ENCODE measurements at places on chromosomes 4 and X.

DNA sequence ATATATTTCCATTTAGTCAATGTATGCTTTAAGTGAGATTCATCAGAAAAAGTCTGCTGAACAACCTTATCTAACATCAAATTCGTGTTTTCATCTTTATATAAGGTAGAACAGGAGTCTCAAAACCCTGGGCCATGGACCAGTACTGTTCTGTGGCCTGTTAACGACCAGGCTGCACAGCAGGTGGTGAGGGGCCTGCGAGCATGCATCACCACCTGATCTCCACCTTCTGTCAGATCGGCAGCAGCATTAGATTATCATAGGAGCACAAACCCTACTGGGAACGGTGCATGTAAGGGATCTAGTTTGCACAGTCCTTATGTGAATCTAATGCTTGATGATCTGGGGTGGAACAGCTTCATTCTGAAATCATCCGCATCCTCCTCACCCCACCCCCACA is 3.2 kb downstream of the CTSO start:
- no peak for DNase-seq

DNA sequence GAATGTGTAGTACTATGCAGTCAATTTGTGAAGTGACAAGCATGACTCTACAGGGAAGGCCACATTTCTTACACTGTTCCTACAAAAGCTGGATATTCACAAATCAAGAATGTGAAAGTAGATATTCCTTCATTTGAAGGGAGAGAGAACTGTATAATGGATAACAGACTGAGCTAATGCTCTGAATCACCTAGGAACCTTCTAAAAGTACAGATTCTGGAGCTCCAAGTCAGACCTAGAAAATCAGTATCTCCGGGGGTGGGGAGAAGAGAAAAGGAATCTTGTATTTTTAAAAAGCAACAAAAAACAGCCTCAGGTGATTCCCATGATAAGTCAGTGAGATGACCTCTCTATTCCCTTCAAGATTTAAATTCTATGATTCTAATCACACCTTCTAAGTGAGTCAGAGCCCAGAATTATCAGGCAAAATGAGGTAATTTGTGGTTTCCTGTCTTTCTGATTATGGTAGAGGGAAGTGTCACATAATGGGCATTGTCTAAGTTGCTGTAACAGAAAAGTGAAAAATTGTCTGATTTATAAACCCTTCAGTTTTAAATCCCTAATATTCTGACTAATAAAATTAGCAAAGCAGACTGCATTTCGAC is 80.9 kb downstream of the IL21 start:
- DNase-seq, result no peak

- no peak for DNase-seq
These were observed at the start of gene ZFYVE28 for GRCh38 chr4:2417765-2418649. TSS of gene ZFYVE28 (minus strand) at chr4:2418645. CDS start at chr4:2418323, 322 bp downstream.

GRCh38 chr4:92451782-92452181 is 148.0 kb downstream of the GRID2 start:
- no peak for DNase-seq

DNA sequence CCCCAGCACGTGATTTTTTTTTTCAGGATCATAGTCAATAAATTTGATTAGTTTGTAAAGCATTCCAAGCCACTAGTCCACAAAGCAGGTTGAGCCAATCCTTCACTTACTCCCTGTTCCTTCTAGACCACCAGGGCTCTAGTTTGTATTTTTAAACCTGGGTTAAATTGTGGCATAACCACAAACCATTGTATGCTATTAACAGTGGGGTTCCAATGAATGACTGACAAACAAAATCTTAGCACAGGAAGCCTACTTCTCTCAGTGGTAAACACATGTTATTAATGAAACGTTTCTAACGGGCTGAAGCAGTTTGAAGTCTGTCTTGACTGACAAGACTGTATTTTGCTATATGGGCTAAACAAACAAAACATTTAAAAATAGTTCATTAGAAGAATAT is 48.6 kb upstream of the GYPA start:
- no peak for DNase-seq

- DNase-seq, result no peak
These were observed 150.3 kb downstream of the PCDH7 start for GRCh38 chr4:30870513-30870912.

DNA sequence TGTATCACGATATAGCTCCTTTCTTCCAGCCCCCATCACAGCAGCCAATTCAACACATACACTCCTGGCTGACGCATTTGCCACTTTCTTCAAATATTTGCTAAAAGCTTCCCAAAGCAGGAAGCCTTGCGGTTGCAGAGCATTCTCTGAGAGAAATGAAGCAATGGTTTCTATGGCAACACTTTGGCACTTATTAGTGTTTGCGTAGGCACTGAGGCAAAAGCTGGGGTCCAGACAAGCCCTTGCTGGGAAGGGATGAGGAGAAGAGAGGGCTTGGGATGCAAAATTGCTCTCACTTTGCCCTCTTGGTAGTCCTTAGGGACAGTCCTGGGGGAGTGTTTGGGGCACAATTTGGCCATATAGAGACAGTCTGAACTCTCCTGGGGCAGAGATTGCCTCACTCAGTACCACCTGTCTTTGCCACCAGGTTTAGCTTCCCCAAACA is 55.0 kb upstream of the PAK3 start:
- no peak for DNase-seq
